ENCODE measurements at places on chromosomes 3 and 15.
A peak's percentile ranks its signal among the peaks of the same experiment; 100 is the strongest.

GRCh38 chr3:189714991-189715961 lies 84.1 kb downstream of the TP63 start:
- DNase-seq = no peak

- DNase-seq = no peak
These were observed at the start of gene MEIS2 for GRCh38 chr15:37100109-37100965. Gene MEIS2, minus strand, starts transcription at chr15:37100549. Its CDS starts 1,083 bp downstream, at chr15:37099466.

DNA sequence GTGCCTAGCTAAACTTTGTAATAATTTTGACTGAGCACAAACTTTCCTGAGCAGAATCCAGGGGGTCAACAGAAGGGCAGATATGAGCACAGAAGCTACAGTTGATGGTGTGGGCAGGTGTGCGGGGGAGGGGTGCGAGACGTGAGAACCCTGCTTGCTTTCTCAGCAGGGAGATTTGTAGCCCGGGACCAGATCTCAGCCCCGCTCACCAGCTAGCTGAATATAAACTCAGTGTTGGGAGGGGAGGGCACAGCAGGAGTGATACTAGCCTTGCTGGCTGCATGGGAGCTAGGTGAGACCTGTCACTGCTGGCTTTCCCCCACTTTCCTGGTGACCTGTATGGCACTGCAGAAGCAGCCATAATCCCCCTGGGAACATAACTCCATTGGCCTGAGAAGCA lies 83.4 kb downstream of the CLDN1 start:
- DNase-seq = no peak

- DNase-seq = no peak
These were observed 15.6 kb upstream of the CTXND1 start for GRCh38 chr15:80267658-80268057.

- no peak for DNase-seq
These were observed 188.3 kb downstream of the LSAMP start for GRCh38 chr3:116256843-116257485.

DNA sequence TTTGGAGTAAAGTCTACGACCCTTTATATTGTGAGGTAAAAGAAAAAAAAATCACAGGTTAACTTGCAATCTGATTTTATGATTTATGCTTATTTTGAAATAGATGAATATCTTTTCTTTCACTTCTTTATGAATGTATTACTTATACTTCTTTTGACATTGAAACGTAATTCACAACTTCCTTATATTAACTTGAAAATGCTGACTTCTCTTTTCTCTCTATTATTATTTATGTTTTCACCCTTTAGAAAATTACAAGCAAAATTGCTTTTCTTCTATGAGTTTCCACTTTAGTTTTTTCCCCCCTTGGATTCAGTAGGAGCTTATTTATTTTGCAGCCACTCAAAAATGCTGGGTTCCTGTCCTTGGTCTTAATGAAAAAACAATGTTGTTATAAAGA lies 25.4 kb downstream of the ACP3 start:
- peak; percentile 47 for DNase-seq

GRCh38 chr3:191393146-191393545 lies 62.8 kb upstream of the UTS2B start:
- DNase-seq = no peak

- no peak for DNase-seq
These were observed 83.3 kb downstream of the TRIM42 start for GRCh38 chr3:140761076-140761639.

DNA sequence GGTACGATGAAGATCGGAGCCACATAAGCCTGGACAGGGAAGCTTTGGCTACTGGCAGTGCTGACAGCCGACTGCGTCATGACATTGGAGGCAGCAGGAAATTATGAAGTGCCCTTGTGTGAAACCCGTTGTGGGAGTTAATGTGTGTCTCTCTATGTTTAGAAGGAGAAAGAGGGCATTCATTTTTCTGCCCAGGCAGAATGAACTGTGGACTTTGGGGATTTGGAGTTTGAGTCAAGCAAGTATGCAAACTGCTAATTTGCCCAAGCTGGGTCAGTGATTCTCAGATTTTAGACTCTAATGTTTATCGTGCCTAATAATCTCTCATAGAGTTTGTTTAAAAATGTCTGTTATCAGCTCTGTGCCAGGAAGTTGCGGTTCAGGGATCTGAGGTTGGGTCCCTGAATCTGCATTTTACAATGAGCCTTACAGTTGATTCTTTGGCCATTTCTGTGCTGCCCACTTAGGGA lies 5.6 kb downstream of the CTXND1 start:
- DNase-seq = no peak

GRCh38 chr3:30933478-30934207 lies 39.2 kb upstream of the GADL1 start:
- no peak for DNase-seq

DNA sequence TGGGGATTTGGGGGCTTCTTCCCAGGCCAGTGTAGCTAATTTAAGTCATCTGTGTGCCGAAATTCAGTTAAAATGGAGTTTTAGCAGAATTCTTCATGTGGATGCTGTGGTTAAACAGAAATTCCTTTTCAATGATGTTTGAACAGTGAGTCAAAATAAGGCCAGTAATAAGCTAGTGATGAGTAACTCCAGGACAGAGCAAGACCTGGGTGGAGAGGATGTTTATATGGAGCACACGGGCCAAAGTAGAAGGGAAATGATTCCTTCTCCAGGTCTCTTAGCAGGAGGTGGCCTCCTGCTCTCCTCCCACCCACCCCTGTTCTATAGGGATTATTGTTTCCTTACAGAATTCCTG lies 31.9 kb upstream of the UACA start:
- DNase-seq = no peak

DNA sequence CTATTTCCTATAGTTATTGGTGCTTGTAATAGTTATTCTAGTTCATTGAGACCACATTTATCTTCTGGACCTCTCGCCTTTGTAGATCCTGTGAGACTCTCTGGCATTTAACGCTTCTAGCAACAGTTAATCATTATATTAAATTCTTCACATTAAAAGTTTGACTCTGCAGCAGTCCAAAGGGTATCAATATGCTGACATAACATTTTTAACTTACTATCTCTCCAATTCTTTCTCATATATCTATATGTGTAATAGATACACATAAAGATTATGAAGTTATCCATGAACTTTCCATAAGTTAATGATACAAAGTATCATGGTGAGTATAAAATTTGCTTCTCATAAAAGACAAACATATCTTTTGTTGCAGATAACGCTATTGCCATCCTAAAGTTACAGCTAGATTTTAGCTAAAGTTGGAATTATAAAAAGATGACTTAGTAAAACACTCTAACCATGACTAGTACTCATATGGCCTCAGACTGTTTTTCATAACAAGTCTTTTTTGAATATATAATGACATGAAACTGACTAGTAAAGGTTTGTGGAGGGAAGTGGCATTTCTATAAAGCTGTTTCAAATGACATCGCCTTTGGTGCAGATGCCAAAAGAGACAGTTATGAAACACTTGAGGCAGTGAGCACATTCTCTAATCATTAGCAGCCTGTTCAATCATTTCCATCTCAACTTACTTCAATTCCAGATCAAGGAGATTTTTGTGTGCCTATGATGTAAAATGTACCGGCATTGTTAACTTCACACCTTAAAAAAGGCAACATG lies 379.3 kb upstream of the CBLB start:
- DNase-seq = no peak

- no peak for DNase-seq
These were observed 304.1 kb downstream of the MCTP2 start for GRCh38 chr15:94535298-94536048.

DNA sequence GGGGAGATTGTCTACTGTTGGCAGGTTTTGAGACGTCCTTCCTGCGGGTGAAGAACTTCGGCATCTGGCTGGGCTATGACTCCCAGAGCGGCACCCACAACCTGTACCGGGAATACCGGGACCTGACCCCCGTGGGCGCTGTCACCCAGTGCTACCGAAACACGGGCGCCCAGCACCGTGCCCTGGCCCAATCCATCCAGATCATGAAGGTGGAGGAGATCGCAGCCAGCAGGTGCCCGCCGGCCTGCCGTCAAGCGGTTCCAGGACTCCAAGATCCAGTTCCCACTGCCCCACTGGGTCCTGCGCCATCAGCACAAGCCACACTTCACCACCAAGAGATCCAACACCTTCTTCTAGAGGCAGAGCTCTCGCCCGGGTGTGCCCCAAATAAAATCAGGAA lies 194.9 kb upstream of the EPHA6 start:
- DNase-seq = no peak

DNA sequence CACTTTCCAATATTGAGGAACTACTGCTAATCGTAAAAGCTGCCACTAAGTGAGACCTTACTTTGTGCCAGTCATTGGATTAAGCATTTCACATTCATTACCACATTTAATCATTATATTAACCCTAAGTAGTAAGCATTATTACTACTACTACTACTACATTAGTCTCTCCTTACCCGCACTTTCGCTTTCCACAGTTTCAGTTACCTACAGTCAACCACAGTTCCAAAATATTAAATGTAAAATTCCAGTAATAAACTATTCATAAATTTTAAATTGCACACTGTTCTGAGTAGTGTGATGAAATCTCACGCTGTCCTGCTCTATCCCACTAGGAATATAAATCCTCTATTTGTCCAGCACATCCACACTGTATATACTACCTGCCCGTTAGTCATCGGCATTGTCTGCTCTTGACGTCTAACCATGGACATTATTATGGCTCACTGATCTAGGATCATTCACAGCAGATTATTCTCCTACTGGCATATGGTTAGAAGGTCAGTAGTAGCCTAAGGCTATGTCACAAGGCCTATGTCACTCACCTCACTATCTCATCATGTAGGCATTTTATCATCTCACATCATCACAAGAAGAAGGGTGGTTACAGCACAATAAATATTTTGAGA lies 121.1 kb downstream of the GSK3B start:
- DNase-seq = no peak

DNA sequence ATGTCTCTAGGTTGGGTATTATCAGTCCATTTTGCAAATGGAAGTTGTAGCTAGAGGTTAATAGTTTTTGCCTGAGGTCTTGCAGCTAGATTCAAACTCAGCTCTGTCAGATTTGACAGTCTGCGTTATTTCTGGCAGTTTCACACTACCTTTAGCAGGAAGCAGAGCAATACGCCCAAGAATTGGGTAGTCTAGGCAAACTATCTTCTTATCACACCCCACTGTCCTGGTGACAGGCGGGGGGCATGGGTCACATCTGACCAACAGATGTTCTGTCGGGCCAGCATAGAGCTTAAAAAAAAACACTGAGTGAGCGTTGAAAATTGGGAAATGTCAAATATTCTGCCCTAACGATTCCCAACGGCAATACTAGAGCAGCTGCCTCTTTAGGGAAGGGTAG lies 5.7 kb downstream of the GPR160 start:
- no peak for DNase-seq

GRCh38 chr3:178202194-178202593 lies 334.0 kb upstream of the KCNMB2 start:
- no peak for DNase-seq

- DNase-seq = no peak
These were observed 762.7 kb upstream of the CFAP20DC start for GRCh38 chr3:59812237-59813147.

DNA sequence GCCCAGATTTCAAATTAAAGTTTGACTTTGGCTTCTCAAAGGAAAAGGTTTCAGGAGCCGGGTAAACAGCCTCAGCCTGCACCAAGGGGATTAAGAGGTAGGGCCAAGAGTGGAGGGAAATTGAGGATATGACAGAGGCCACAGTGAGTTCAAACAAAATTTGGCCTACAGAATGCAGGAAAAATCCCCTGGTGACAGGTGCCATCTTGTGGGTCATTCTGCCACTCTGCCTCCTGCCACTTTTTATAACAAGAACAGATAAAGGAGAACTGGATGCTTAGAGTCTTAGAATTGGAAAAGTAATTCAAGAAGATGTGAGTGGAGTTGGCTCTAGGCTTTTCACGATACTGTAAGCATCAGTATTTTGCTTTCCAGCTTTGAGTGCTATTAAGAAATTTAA lies 253.2 kb downstream of the NR2F2 start:
- DNase-seq = peak; percentile 37

GRCh38 chr3:135915206-135915605 lies 50.3 kb upstream of the PPP2R3A start:
- no peak for DNase-seq

GRCh38 chr3:44416031-44417030 lies 61.1 kb downstream of the ZNF445 start:
- DNase-seq = no peak

- no peak for DNase-seq
These were observed 35.3 kb upstream of the B3GNT5 start for GRCh38 chr3:183217548-183218332.

DNA sequence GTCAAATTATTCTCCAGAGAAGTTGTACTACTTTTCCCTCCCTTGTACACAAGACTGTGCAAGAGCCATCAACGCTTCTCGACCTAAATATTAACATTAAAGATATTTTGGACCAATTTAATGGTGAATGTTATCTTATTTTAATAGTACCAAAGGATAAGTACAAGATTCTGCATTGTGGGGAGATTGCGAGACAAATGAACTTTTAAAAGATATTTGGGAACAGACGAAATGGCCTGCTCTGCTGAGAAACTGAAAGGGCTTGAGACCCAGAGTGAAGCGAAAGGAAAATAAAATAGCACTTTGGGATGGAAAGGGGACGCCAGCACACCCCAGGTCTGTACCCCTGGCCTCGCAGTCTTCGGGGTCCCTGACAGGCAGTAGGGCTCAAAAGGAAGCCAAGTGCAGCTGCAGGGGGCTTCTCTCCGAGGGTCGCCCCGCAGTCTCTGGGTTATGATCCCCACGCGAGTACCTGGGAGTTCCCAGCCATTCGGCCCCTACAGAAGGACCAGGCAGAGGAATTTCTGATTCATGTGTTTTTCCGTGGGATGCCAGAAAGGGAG lies 97.6 kb upstream of the VGLL3 start:
- DNase-seq = no peak

GRCh38 chr15:36481156-36481555 lies 98.3 kb upstream of the CDIN1 start:
- no peak for DNase-seq

DNA sequence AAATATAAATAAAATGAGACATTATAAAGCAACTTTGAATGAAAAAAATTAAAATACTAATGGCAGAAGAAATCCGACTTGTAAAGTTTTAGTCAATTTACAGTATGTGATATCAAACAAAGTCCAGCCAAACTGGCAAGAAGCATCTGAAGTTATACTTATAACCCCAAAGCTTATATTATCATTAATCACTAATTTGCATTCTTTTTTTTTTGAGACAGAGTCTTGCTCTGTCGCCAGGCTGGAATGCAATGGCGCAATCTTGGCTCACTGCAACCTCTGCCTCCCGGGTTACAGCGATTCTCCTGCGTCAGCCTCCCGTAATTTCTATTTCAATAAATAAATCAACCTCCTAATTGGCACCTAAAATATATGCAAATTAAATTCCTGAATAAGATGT lies 80.1 kb downstream of the AQR start:
- no peak for DNase-seq

- no peak for DNase-seq
These were observed 12.3 kb upstream of the PLD1 start for GRCh38 chr3:171822431-171823106.

DNA sequence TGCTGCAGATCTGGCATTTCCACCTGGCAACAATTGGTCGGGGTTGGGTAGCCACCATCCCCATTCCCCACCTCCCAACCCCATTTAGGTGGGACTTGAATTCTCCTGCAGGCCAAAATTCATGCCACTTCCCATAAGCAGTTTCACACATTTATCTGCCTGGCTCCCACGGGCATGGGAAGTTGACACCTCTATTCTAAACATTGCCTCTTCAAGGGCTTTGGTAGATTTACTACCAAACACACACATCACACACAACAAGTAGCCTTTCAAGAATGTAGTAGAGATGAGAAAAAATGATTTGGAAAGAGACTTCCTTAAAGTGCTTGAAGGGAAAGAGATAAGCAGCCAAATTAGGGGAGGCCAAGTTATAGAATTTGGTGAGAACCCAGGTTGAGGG lies 30.9 kb downstream of the ZBTB38 start:
- DNase-seq = no peak
